ENCODE measurements at places on chromosomes 12 and 14.

GRCh38 chr14:32018391-32019092 lies 58.6 kb upstream of the ARHGAP5 start:
- DNase-seq: no peak

GRCh38 chr12:94909663-94910062 lies 93.8 kb downstream of the NDUFA12 start:
- no peak for DNase-seq

GRCh38 chr14:99829450-99829849 lies 36.2 kb downstream of the EML1 start:
- DNase-seq: no peak

DNA sequence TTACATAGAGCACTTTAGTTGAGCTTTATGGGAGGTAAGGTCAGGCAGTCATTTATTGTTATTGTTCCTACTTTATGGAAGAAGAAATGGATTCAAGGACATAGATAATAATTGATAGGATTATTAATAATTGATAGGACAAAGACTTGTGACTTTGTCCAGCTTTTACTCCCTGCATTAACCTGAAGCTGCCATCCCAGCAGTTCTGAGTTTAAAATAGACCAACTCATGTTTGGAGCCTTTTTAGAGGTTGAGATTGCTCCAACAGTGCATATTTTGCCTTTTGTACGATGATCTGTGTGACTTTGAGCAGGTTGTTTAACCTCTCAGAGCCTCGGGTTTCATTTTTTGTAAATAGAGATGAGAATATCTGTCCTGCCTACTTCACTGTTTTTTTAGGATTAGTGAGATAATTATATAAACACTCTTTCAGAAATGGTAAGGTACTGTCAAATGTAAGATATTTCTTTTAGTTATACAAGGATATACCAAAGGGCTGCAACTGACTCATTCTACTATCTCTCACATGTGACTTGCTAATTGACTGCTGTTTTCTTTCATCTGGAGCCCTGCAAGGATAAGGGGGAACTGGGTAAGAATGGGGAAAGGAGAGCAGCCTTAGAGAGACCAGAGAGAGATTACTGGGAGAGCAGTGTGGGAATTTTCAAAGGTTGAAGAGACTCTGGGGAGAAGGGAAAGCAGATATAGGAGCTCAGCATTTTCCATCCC lies 15.3 kb downstream of the WDR20 start:
- no peak for DNase-seq

GRCh38 chr12:56037161-56037560 lies 4.6 kb upstream of the RPS26 start:
- DNase-seq: no peak

All from activated CD8-positive, alpha-beta memory T cell treated with anti-CD3 and anti-CD28 coated beads, Interleukin-2, amount 50 U/mL, for 48 hours (primary cell).